ENCODE measurements at places on chromosomes 1 and 21.
A peak's percentile ranks its signal among the peaks of the same experiment; 100 is the strongest.

- no peak for DNase-seq
Measured at GRCh38 chr1:234520908-234521817, 42.2 kb upstream of the TARBP1 start.

- no peak for DNase-seq
Measured at GRCh38 chr1:25536124-25536523, 7.3 kb upstream of the LDLRAP1 start.

DNA sequence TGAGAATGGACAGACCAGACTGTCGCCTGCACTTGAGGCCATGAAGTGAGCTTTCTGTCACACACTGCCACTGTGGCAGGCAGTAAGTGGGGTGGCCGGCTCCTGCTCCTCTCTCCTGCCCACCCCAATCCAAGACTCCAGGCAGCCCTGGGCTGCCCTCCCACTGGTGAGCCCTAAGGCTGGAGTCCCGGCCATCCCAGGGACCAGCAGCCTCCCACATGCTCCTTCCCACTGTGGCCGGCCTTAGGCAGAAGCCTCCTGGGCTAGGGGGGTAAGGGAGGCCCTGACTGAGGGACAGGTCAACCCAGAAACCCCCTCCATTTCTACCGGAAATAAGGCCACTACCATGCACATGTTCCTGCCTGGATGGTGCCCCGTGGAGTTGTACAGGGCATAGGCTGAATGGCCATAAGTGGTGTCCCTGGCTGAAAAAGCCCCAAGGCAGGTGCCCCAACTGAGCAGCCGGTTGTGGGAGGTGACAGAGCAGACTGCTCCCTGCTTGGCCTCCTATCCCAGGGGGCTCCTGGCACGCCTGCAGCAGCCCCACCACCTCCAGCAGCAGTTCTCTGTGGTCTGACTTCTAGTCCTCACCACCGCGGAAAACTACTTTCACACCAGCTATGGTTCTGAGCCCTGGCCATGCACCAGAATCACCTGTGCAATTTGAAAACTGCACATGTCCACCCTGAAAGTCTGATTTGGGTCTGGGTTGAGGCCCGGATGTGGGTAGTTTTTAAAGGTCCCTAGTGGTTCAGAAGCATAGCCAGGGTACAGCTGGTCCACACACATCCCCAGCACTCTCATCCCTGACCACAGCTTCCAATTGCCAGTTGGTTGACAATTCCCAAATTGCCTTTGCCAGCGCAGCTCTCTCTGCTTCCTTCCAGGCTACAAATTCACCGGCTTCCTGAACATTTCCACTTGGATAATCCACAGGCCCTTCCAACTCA lies 1.6 kb upstream of the ARTN start:
- no peak for DNase-seq

DNA sequence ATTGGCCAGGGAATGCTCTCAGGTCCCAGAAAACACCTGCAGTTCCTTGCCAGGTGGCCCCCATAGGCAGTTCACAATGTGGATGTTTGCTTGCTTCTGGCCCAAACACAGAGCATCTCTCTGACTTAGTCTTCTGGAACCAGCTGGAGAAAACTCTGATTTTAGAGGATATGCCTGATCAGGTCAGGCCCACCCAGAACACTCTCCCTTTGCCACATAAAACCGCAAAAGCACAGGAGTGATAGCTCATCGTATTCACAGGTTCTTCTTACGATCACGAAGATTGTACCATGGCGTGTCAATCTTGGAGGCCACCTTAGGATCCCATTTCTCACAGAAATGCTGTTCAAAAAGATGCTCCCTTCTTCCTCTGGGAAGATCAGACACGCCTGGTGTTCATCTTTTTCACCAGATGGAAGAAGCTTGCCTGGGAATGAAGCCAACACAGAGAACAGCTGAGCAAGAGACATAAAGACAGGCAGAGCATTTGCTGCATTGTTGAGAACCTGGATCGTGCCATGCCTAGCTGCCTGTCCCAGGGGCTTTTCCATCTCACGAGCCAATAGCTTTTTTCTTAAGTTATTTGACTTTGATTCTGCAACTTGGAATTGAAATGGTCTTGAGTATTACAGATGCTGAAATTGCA lies 11.6 kb upstream of the CD247 start:
- DNase-seq, result no peak

- peak; percentile 97 for DNase-seq
Measured at GRCh38 chr1:23168445-23169194, at the start of gene LUZP1. LUZP1 (minus strand) TSS chr1:23168856.

GRCh38 chr1:151720974-151721787 lies at the start of gene RIIAD1:
RIIAD1 (plus strand) TSS chr1:151721522; CDS start chr1:151721537, 15 bp downstream.
- peak; percentile 45 for DNase-seq

- no peak for DNase-seq
Measured at GRCh38 chr1:172627702-172628101, 31.2 kb upstream of the FASLG start.

- peak; percentile 43 for DNase-seq
Measured at GRCh38 chr1:8670371-8670818, 147.0 kb downstream of the RERE start.

GRCh38 chr1:167258858-167259257 lies 38.2 kb downstream of the POU2F1 start:
- no peak for DNase-seq

GRCh38 chr1:21904704-21905520 lies 32.2 kb downstream of the HSPG2 start:
- no peak for DNase-seq

DNA sequence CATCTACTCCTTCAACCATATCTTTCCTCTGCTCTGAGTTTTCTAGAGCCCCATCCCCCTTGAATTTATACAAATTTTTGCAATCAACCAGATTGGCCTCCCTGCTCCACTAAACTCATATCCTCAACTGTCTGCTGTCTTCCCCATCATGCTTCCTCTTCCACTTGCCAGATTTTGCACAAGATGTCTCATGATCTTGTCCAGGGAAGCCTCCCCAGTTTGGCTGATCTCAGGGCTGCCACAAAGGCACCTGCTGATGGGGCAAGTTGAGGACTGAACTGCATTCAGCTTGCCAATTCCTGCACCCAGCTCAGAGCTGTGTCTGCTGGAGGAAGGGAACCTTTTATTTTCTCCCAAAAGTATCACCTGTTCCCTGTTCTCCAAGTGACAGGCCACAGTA lies 3.9 kb upstream of the KCNJ9 start:
- DNase-seq, result no peak

DNA sequence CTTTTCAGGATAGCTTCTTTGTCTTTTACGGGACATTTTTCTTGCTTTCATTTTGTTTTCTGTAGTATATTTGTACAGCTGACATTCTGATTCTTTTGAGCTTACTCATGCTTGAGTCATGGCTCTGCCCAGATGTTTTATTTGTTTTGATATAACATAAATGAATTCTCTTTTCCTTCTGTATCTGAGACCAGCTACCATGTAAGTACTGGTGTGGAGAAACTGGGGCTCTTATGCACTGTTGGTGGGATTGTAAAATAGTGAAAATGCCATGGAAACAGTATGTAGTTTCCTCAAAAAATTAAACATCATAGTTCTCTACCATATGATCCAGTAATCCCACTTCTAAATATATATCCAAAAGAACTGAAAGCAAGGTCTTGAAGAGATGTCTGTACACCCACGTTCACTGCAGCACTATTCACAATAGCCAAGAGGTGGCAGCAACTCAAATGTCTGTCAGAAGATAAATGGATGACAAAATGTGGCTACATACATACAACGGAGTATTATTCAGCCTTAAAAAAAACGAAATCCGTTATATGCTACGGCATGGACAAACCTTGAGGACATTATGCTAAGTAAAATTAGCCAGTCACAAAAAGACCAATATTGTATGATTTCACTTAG lies 61.4 kb downstream of the EIF2B3 start:
- peak; percentile 86 for DNase-seq
